Stimulated activated CD8-positive, alpha-beta memory T cell treated with anti-CD3 and anti-CD28 coated beads, Interleukin-4, amount 100 ng/mL, for 4 hours (primary cell): ENCODE measurements at places on chromosomes 11 and 22.

DNA sequence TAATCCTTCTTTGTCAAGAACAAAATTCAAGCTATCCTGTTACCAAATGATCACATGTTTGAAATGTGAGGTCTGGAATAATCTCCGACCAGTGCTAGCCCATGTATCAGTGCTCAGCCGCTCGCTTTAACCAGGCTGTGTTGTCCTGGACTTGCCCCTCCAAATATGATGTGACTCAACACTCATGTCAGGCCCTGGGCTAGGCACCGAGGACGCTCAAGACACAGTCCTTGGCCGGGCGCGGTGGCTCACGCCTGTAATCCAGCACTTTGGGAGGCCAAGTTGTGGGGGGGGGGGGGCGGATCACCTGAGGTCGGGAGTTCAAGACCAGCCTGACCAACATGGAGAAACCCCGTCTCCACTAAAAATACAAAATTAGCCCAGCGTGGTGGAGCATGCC lies 54.1 kb upstream of the WNT7B start:
- no peak for DNase-seq

- no peak for DNase-seq
Observed at GRCh38 chr11:15764948-15765347, 591.4 kb downstream of the SOX6 start.

DNA sequence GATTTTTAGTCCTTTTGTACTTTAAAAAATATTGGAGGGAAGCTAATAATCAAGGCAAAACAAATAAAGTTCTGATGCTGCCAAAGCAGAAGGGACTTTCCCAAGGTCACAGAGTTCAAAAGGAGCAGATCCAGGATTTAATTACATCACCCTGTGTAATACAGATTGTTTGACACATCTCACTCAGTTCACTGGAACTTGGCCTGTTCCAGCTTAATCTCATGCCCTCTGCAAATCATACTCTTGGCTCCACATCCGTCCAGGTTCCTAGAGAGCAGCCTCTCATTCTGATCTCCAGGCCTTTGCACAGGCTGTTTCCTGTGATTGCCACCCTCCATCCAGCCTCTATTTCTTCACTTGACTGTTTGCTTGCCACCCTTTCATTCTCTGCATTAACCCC lies 151.7 kb downstream of the SPON1 start:
- DNase-seq: no peak

- DNase-seq: peak; percentile 53
Observed at GRCh38 chr11:33996498-33997454, 54.8 kb upstream of the CAPRIN1 start.

DNA sequence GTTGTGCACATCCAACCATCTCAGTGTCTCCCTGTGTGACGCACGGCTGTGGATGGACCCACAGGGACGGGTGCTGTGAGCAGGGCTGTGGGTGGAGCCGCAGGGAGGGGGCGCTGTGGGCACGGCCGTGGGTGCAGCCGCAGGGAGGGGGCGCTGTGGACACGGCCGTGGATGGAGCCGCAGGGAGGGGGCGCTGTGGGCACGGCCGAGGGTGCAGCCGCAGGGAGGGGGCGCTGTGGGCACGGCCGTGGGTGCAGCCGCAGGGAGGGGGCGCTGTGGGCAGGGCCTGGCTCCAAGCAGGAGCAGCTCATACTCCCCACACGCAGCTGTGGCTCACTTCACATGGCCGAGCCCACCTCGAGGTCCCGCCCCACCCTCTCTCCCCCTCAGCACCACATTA lies 6.0 kb upstream of the MAPK11 start:
- DNase-seq: no peak

- no peak for DNase-seq
Observed at GRCh38 chr22:44369916-44370801, 57.4 kb upstream of the SHISAL1 start.

DNA sequence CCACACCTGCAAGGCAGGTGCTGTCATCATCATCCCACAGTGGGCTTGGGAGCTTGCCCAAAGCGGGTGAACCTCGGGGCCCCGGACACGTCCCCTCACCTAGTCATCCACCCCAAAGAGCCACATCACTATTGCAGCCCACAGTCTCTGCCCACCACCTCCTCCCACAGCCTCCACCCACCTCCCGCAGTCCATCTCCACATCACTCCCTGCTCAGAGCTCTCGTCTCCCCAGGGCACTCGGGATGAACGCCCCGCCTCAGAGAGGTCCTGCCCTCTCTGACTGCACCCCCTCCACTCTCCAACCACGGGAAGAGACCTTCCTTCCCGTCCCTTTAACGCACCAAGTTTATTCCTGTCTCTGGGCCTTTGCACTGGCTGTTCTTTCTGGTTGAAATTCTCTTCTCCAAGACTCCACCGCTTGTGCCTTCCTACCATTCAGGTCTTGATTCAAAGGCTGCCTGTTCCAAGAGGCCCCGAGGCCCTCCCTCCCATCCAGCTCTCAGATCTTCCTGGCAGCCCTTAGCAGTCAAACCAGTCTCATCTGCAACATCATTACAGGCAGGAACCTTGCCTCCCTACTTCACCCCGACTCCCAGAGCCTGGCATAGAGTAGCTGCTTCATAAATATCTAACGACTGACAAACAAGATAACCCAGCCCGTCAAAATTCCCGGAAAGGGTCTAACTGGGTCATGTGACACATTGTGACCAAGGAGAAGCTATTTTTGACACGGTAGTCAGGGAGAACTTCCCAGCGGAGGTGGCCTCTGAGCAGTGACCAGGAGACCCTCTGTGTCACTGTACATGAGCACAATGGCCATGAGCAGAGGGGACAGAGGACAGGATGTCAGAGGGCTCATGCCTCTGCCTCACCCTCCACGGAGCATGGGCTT lies 11.1 kb downstream of the KCNJ4 start:
- no peak for DNase-seq

DNA sequence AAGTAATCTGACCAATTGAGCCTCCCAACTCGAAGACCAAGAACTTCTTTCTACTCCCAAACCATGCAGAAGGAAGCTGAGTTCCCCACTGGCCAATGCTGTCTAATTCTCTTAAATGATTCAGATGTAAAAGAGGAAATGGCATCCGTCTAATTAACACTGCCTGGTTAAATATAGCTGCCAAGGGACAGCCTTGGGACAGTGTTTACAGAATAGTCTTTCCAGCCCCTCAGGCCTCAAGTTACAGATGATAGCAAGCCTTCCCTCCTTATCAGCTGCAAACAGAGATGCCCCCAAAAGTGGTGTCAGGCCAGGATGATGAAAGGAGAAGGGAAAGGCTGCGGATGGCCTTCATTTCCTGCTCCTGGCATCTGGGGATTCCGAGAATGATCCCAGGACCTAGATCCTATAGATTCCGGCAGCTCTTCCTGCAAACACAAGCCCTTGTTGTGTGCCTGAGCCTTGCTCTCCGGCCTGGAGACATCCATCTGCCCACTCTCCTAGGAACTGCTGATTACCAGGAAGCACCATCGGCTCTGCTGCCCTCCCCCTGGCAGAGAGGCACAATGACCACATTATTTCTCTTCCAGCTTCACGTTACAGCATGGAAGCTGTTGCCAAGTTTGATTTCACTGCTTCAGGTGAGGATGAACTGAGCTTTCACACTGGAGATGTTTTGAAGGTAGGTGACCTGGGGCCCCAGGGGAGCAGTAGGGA lies 13.5 kb upstream of the TMA7B start:
- no peak for DNase-seq

- no peak for DNase-seq
Observed at GRCh38 chr22:49023879-49024774, 803.5 kb downstream of the BRD1 start.

- DNase-seq: no peak
Observed at GRCh38 chr22:35769974-35770373, 52.3 kb downstream of the APOL5 start.

DNA sequence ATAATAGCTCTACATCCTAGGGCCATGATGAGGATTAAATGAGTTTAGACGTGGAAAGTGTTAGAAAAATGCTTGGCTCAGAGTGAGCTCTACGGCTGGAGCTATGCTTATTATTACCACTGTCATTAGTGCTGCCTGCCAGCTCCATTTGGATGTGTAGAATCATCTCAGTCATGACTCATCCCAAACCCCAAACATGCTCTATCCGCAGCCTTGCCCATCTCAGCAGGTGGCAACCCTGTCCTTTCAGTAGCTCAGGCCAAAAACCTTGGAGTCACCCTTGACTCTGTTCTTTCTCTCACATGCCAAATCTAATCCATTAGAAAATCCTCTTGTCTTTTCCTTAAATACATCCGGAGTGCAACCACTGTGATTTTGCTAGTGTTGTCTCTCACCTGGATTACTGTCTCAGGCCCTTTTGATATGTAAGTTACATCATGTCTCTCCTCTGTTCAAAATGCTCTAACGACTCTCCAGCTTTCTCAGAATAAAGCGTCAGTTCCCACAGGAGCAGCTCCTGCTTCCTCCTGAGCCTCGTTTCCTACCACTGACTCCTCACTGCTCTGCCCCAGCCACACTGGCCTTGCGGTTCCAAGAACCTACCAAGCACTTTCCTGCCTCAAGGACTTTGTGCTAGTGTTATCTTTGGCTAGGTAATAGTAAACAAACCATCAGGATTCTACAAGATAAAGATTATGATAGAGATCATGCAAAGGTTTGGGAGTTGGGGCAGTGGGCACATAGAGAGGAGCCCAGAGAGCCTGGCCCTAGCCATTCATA lies 10.5 kb upstream of the CHRM1 start:
- no peak for DNase-seq

- no peak for DNase-seq
Observed at GRCh38 chr11:74449369-74449931, 17.9 kb downstream of the KCNE3 start.

GRCh38 chr11:26335903-26336302 lies 4.0 kb downstream of the ANO3 start:
- no peak for DNase-seq

GRCh38 chr11:75482931-75483469 lies 42.7 kb downstream of the GDPD5 start:
- no peak for DNase-seq

DNA sequence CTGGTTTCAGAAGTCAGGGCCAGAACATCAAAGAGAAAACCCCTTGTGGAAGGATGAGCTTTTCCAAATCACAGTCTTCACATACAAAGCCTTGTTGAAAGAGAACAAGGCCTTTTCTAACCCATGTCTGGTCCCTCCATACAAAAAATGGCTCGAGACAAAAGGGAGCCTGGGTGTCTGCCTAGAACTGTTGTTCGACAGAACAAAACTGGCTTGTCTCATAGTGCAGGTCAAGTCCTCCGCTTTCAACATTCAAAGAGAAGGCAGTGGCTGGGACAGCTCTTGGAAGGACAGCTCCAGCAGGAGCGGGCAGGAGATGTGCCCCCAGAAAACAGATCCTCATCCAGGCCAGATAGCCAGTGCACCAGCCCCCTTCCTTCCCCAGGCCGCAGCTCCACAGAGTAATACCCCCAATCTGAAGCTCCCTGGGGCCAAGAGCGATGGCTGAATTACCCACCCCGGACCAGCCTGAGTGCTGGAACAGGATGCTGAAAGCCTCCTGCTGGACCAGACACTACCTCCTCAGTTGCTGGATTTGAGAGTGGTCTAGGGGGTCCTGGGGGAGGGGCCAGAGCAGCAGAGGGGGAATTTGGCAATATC lies 27.6 kb downstream of the USH1C start:
- no peak for DNase-seq

- no peak for DNase-seq
Observed at GRCh38 chr11:24623121-24623520, 126.3 kb downstream of the LUZP2 start.

GRCh38 chr11:128607819-128608218 lies 20.5 kb upstream of the ETS1 start:
- no peak for DNase-seq

GRCh38 chr11:32105871-32106560 lies 15.1 kb downstream of the RCN1 start:
- no peak for DNase-seq

DNA sequence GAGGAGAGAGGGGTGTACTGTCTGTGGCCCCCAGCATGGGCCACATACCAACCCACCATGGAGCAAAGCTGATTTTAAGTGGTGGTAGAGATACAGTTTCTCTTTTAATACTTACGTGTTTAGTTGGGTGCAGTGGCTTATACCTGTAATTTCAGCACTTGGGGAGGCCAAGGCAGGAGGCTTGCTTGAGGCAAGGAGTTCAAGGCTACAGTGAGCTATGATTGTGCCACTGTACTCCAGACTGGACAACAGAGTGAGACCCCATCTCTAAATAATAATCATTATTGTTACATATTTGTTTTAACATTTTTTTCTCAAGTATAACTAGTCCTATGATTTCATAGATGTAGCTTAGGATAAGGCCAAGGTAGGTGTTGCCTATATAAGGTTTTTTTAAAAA lies 8.8 kb downstream of the GGA1 start:
- no peak for DNase-seq

GRCh38 chr11:122235615-122236014 lies 119.6 kb upstream of the BLID start:
- no peak for DNase-seq

DNA sequence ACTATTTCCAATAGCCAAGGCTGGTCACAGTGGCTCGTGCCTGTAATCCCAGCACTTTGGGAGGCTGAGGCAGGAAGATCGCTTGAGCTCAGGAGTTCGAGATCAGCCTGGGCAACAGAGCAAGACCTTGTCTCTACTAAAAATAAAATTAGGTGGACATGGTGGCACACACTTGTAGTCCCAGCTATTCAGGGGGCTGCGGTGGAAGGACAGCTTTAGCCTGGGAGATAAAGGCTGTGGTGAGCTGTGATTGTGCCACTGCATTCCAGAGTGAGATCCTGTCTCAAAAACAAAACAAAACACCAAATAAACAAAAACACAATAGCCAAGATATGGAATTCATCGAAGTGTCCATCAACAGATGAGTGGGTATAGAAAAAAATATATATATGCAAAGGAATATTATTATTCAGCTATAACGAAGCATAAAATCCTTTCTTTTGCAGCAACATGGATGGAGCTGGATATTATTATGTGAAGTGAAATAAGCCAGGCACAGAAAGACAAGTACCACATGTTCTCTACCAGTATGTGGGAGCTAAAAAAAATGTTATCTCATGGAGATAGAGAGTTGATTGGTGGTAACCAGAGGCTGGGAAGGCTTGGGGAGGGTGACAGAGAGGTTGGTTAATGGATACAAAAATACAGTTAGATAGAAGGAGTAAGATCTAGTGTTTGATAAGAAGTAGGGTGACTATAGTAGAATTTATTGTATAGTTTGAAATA lies 22.6 kb upstream of the DLAT start:
- no peak for DNase-seq

- no peak for DNase-seq
Observed at GRCh38 chr11:47506795-47507562, 46.0 kb downstream of the CELF1 start.

DNA sequence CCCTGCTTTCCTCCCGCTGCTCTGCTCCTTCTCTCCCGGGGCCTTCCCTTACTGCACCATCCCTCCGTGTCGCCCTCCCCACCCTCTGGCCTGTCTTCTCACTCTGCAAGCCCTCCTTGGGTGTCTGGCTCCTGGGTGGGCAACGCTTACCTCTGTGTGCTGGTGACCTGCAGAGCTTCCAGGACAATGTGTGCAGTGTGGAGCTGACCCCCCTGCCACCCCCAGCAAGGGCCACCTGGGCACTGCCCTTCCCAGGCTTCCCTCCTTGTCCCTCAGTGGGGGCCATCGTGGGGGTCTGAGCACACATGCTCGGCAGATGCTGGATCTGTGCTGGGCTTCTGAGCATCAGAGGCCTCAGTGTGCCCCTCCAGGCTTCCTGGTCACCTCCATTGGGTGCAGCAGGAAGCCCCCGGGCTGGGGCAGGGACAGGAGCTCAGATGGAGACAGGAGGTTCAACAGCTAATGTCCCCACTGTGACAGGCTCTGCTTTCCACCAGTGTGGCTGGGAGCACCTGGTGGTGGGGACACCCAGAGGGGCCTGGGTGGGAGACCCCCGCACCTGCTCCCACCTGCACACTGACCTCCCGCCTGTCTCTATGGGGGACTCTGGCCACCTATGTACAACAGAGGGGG lies 7.8 kb upstream of the BRSK2 start:
- DNase-seq: no peak
